H9 (cell line): ENCODE measurements at places on chromosomes 5 and 9.

GRCh38 chr5:136034984-136035383, 6.2 kb downstream of the TGFBI start:
- peaks cover under 1% of the 10 kb centered on the region; the same call in 1 of the 2 replicates for H3K27me3 ChIP-seq
- no peaks in the 10 kb centered on the region for H3K36me3 ChIP-seq
- H3K4me1 ChIP-seq, result no peaks in the 10 kb centered on the region
- H3K4me3 ChIP-seq, result no peak overlapping the region
- DNase-seq, result no peak
- no peak overlapping the region for H3K27ac ChIP-seq

DNA sequence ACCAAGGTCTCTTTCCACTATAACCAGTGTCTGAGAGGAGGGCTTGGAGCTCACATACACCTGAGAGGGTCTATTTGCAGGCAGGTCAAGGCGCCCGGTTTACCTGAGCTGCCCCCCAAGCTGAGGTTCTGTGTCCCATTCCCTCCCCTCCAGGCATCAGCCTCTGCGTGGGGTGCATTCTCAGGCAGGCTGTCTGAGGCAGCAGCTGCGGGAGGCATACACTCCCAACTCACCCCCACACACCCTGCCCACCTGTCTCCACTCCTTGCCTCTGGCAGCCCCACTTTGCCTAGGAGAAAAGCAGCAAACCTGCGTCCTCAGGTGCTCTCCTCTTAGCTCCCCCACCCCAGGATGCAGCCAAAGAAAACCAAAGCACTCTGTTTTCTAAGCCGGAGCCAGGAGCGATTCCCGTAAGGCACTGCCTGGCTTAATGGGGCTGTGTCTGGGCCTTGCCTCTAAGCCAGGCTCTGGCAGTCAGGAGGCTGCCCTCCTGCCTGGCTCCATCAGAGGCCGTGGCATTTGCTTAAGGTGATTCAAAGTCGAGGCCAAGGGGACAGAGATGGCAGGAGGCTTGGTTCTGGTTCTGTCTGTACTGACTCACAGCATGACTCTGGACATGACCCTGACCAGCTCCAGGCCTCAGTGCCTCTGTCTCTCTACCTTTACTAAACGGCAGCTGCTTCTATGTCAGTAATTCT, 139.2 kb upstream of the TRIM32 start:
- H3K4me3 ChIP-seq, result no peak overlapping the region
- no peaks in the 10 kb centered on the region for H3K27me3 ChIP-seq
- H3K27ac ChIP-seq, result no peak overlapping the region
- no peak for DNase-seq

GRCh38 chr9:123251324-123251723, 17.1 kb downstream of the STRBP start:
- no peak for DNase-seq
- no peaks in the 10 kb centered on the region for H3K27me3 ChIP-seq
- H3K36me3 ChIP-seq, result peaks cover 19% of the 10 kb centered on the region
- H3K4me3 ChIP-seq, result no peak overlapping the region

GRCh38 chr9:104386425-104387069, 117.5 kb upstream of the OR13F1 start:
- no peak for DNase-seq
- no peak overlapping the region for H3K27ac ChIP-seq
- H3K36me3 ChIP-seq, result no peaks in the 10 kb centered on the region
- no peaks in the 10 kb centered on the region for H3K27me3 ChIP-seq
- H3K4me3 ChIP-seq, result no peak overlapping the region

GRCh38 chr5:134738963-134739661, 764 bp downstream of the CAMLG start:
- no peaks in the 10 kb centered on the region for H3K4me1 ChIP-seq
- H3K27me3 ChIP-seq, result no peaks in the 10 kb centered on the region
- DNase-seq, result peak; percentile 55
- H3K27ac ChIP-seq, result no peak overlapping the region
- peak overlapping the region; percentile 93 for H3K4me3 ChIP-seq

DNA sequence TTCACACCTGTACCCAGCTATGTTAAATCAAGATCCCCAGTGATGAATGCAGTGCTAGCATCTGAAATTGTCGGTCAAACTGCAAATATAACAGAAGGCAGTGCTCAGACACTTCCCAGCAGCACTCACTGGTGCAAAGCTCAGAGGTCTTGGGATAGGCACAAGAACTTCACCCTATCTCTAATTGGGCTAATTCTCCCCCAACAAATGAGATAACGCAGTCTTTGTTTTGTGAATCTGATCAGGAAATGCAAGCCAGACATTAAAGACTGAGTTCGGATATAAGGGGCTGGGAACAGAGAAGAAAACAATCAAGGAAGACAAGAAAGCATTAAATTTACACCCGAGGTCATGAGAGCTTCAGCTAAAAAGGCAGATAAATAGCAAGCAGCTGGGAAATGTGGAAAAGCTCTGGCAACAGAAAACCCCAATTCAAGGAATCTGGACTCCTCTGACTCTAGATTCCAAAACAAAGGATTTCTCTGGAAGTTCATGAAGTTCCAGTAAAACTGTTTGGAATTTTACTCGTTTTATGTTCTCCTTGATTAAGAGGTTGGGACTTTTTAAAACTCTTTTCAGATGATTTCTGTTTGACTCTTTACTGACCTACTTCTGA, 65.1 kb downstream of the GNA14 start:
- H3K27me3 ChIP-seq, result no peaks in the 10 kb centered on the region
- no peak overlapping the region for H3K4me3 ChIP-seq
- no peak overlapping the region for H3K27ac ChIP-seq
- no peaks in the 10 kb centered on the region for H3K36me3 ChIP-seq
- DNase-seq, result no peak

GRCh38 chr5:173925449-173926071, 37.4 kb downstream of the CPEB4 start:
- DNase-seq, result no peak
- H3K4me1 ChIP-seq, result peaks cover 5% of the 10 kb centered on the region; the same call in 1 of the 2 replicates
- no peaks in the 10 kb centered on the region; the same call in 1 of the 2 replicates for H3K36me3 ChIP-seq

DNA sequence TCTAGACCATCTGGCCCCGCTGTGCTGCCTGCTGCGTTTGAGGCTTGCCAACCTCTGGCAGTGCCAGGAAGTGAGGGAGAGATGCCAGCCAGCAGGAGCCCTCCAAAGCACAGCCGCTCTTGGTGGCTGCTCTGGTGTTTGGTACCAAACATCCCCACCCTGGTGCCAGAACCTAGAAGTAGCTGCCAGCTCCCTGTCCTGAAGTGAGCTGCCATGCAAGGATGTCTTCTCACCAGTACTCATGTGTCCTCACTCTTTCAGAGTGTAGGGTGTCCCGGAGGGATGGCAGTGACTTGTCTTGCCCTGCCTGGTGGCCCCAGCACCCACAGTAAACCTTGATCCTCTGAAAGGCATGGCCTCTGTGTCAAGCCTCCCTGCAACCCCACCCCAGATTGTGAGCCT, 43.4 kb downstream of the AMBP start:
- peaks cover 4% of the 10 kb centered on the region; the same call in 1 of the 2 replicates for H3K4me1 ChIP-seq
- H3K4me3 ChIP-seq, result no peak overlapping the region
- no peak for DNase-seq
- peaks cover 9% of the 10 kb centered on the region; the same call in 2 of the 3 replicates for H3K36me3 ChIP-seq
- H3K27me3 ChIP-seq, result no peaks in the 10 kb centered on the region

DNA sequence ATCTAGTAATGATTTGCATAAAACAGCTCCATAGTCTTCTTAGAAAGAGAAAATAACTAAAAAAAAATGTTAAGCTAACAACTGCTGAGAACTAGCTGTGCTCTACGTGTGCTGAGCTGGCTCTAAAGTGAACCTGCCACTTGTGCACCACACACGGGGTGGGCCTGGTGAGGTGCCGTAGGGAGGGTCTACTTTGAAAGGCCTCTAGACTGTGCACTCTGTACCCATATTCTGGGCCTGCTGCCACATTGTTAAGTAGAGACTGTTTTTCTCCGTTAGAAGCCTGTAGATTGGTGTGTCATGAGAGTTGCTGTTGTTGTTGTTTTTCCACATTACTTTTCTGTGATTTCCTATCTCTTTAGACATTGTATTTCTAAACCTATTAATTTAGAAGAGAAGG, 93.9 kb downstream of the CD180 start:
- no peak overlapping the region for H3K27ac ChIP-seq
- no peaks in the 10 kb centered on the region for H3K27me3 ChIP-seq
- no peak overlapping the region for H3K4me3 ChIP-seq
- H3K36me3 ChIP-seq, result no peaks in the 10 kb centered on the region
- H3K4me1 ChIP-seq, result no peaks in the 10 kb centered on the region
- DNase-seq, result no peak

- no peak for DNase-seq
- no peaks in the 10 kb centered on the region for H3K4me1 ChIP-seq
- no peaks in the 10 kb centered on the region for H3K27me3 ChIP-seq
- peaks cover 23% of the 10 kb centered on the region for H3K36me3 ChIP-seq
- peak overlapping the region; percentile 97 for H3K4me3 ChIP-seq
- H3K27ac ChIP-seq, result no peak overlapping the region
These were observed 611 bp downstream of the CIZ1 start for GRCh38 chr9:128190516-128191405.

- no peak overlapping the region for H3K27ac ChIP-seq
- no peak for DNase-seq
- H3K4me3 ChIP-seq, result no peak overlapping the region
- peaks cover 5% of the 10 kb centered on the region; the same call in 1 of the 2 replicates for H3K4me1 ChIP-seq
- H3K27me3 ChIP-seq, result no peaks in the 10 kb centered on the region
These were observed 26.8 kb upstream of the GARNL3 start for GRCh38 chr9:127237801-127238200.

DNA sequence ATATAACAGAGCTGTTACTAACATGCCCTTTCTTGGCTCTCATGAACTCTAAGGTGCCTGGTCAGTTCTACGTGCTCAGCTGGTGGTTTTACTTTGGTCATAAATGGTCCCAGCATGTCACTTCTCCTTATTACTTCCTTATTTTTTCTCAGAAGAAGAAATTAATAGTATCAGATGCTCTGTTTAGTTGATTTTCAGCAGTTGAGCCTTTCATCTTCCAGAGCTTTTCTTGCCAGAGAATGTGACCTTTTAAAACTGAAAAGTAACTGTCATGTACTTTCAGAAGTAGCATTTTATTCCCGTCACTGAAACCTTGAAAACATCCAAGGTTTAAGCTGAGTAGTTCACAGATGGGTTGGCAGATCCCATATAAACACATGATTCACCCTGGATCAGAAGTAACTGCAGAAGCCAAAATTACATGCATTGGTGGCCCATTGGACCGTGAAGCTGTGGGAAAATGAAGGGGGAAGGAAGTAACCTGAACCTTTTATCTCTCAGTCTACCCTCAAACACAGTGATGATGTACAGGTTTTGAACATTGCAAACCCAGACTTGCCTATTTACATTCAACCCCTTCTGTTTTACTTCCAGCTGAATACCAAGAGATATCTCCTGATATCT, 50.5 kb downstream of the HACD4 start:
- no peaks in the 10 kb centered on the region for H3K4me1 ChIP-seq
- no peaks in the 10 kb centered on the region for H3K27me3 ChIP-seq
- no peak overlapping the region for H3K4me3 ChIP-seq
- no peak overlapping the region for H3K27ac ChIP-seq
- H3K36me3 ChIP-seq, result peaks cover 31% of the 10 kb centered on the region
- DNase-seq, result no peak

GRCh38 chr5:78429332-78429980, 69.0 kb downstream of the SCAMP1 start:
- no peak overlapping the region for H3K4me3 ChIP-seq
- DNase-seq, result no peak
- no peak overlapping the region for H3K27ac ChIP-seq
- peaks cover 5% of the 10 kb centered on the region; the same call in 1 of the 2 replicates for H3K36me3 ChIP-seq

DNA sequence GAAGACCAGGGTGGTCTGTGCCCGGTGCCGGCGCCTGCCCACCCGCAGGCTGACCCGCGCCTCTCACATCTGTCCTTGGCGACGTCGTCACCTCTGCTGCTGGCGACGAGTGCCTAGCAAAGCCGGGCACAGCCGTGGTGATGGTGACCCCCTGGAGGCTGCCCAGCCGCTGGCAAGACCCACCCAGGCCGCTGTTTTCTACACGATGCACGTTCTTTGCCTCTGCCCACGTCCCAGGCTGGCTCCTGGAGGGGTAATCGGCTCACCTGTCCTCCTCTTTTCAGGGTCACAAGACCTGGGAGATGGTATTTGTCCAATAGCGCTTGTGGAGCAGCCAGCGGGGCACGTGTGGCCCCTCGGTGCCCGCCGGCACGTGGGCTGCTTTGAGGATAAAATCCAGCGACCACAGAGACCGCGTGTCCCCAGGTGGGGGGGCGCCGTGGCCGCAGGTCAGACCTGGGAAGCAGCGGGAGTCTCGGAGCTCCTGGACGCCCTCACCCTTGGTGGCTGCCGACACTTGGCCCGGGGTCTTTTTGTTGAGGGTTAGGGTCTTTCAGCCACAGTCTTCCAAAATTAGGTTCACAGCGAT, 29.5 kb downstream of the SLC9A3 start:
- peak overlapping the region; percentile 63; the same call in 1 of the 3 replicates for H3K4me3 ChIP-seq
- no peaks in the 10 kb centered on the region; the same call in 1 of the 2 replicates for H3K4me1 ChIP-seq
- H3K36me3 ChIP-seq, result no peaks in the 10 kb centered on the region
- H3K27ac ChIP-seq, result no peak overlapping the region
- peaks cover 39% of the 10 kb centered on the region; the same call in 1 of the 2 replicates for H3K27me3 ChIP-seq

DNA sequence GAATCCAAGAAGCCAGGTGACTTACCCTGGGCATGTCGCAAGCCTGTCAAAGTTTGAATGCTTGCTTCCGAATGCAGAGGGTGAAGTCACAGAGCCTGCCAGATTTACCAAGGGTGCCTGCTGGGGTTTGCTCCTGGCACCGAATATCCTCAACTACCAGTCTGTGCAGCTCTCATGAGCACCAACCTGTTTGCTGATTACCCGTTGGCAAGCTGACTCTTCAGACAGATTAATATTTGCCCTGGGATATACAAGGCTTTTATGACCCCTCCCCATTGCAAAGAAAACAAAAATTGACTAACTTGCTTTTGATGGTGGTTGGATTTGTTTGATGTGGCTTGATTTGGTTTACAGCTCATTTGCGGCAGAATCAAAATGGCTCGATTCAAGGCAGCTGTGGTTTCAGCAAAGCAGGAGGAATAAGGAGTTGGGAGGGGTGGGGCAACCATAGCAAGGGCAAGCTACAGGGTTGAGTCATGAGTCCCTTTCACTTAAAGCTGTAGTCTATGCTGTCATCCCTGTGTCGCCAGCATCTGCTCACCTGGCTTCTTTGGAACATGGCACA, 82.3 kb upstream of the AGXT2 start:
- DNase-seq, result no peak
- H3K4me3 ChIP-seq, result no peak overlapping the region
- no peaks in the 10 kb centered on the region for H3K4me1 ChIP-seq
- no peaks in the 10 kb centered on the region for H3K27me3 ChIP-seq

- H3K27me3 ChIP-seq, result no peaks in the 10 kb centered on the region
- H3K36me3 ChIP-seq, result peaks cover 13% of the 10 kb centered on the region
- no peak for DNase-seq
These were observed 142.9 kb downstream of the OSTF1 start for GRCh38 chr9:75231167-75231566.

DNA sequence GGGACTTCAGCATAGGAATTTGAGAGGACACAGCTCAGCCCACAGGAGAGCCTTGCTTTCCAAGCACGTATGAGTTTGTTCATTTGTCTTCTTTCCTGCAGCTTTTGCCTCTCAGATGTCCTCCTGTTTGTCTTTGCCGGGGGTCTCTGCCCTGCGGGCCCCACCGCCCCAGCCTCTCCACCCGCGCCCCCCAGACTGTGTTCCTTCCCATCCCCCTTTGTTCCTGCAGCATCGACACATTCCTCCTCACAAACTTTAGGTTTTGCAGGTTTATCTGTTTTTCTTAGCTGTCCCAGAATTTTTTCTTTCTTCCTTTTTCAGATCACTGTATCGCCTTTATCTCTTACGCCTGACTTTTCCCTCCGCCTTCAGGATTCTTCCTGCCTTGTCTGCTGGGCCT, 18.9 kb downstream of the UBE2QL1 start:
- H3K27me3 ChIP-seq, result no peaks in the 10 kb centered on the region
- no peaks in the 10 kb centered on the region; the same call in 1 of the 2 replicates for H3K4me1 ChIP-seq
- H3K4me3 ChIP-seq, result no peak overlapping the region
- H3K27ac ChIP-seq, result no peak overlapping the region
